Stimulated activated CD8-positive, alpha-beta memory T cell treated with anti-CD3 and anti-CD28 coated beads, Interleukin-15, amount 100 ng/mL, for 24 hours (primary cell): ENCODE measurements at places on chromosomes 5 and 9.

- no peak for DNase-seq
Observed at GRCh38 chr9:96006296-96006879, 130.9 kb downstream of the ERCC6L2 start.

- no peak for DNase-seq
Observed at GRCh38 chr5:42557689-42558088, 134.4 kb downstream of the GHR start.

DNA sequence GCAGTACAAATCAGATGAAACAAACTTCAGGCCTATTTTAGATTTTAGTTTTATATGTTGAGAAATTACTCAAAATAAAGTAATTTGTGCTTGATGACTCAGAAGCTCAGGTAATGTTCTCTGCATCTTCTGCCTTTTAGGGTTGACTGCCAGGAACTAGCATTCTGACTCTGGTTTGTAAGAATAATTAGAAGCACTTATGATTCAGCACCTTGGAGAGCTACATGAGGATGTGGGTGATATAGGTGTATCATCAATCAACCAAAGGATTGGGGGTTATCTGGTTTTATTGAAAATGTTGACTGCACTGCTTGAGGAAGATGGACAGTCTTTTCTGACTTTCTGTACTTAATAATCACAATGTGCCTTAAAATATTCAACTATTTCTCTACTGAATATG lies 118.7 kb upstream of the SGCD start:
- no peak for DNase-seq

- DNase-seq: no peak
Observed at GRCh38 chr9:14909601-14909960, 647 bp downstream of the FREM1 start.

GRCh38 chr9:110241260-110241857 lies 14.9 kb downstream of the TXN start:
- no peak for DNase-seq
